GM23248 (cell line): ENCODE measurements at places on chromosomes 1 and 21. TPM values are rescaled to one million over a fixed set of nuclear protein-coding genes. Genes with fewer than 3 reads are reported as not detected.

TPTE gene
- not detected in 2 replicates for total RNA-seq

FOXO6 gene
- total RNA-seq = not detected in 2 replicates

IVL gene
- 0.76 and 1.1 TPM in 2 replicates for total RNA-seq

C1QTNF12 gene
- total RNA-seq = 0.38 and 3.1 TPM in 2 replicates

S1PR1 gene
- 42.6 and 44.3 TPM in 2 replicates for total RNA-seq

PDC gene
- 0.63 TPM in 1 of 2 replicates, not detected in the other for total RNA-seq

MAP10 gene
- 2.3 and 2.5 TPM in 2 replicates for total RNA-seq

PLA2G2A gene
- not detected in 2 replicates for total RNA-seq

CHIA gene
- total RNA-seq = not detected in 2 replicates

GRCh38 chr1:197463142-197463541, 195.1 kb downstream of the CRB1 start:
- no peak for DNase-seq

GRCh38 chr1:217674028-217674729, 43.0 kb downstream of the SPATA17 start:
- no peak for DNase-seq

DNA sequence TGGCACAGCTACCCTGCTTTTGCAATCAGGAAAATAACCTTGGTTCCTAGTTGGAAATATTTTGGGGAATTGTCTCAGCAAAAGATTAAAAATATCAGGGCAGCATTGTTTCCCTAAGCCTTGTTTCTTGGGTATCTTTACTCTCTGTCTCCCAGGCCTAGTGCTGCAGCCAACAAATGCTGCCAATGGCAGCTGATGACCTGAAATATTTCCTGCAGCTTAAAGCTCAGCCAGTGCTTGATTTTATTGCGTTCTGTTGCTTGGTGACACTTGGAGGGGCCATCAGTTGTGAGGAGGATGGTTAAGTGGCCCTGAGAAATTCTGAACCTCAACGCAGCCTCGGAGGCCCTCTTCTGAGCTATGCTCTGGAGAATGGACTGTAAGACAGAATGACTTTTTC, 59.4 kb upstream of the B3GALT5 start:
- DNase-seq = no peak

- peak; percentile 67 for DNase-seq
These were observed 47.8 kb downstream of the SKI start for GRCh38 chr1:2275796-2276536.

DNA sequence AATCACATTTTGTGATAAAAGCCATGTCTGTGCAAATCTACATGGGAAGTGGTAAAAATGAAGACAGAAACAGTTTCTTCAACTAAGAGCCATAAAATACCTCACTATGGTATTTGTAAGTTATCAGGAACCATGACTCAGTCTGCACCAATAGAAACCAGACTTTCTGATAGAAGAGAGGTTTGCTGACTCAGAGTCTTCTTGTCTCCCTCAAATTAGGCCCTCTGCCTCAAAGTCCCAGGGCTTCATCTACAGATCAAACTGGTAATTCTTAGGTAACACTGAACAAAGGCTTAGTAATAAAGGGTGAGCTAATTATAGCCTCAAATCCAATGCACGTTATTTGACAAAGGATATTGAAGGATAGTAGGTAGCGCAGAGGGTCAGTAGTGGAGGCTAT, 30.9 kb upstream of the SSX2IP start:
- peak; percentile 90 for DNase-seq

DNA sequence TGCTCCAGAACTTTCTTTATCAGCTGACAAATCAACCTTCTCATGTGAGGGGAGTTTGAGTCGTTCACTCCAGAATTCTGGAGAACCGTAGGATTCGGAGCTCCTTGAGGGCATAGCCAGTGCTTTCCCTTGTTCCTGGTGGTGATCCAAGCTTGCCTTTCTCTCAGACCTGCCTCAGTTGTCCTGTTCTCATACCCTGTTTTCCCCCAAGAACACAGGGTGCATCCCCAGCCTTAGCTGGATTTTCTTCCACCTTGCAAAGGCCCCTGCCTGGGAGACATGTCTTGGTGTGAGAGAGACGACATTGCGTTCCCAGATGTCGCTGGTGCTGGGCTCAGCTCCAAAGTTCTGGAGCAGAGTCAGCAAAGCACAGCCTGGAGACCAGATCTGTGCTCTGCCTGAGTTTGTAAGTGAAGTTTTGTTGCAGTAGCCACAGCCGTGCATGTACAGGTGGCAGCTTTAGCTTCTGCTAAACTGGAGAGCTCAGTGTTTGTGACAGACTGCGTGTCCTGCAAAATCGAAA, 40.0 kb downstream of the ABCG1 start:
- no peak for DNase-seq

DNA sequence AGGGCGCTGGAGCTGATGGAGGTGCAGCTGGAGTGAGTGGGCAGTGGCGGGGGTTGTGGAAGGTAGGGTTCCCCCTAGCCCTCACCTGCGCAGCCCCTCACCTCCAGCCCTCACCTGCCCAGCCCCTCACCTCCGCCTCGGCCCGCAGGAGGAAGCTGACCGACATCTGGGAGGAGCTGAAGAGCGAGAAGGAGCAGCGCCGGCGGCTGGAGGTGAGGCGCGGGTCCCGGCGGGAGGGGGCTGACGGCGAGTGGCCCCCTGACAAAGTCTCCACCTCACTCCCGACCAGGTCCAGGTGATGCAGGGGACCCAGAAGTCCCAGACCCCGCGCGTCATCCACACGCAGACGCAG, 2.7 kb downstream of the EVA1B start:
- no peak for DNase-seq

DNA sequence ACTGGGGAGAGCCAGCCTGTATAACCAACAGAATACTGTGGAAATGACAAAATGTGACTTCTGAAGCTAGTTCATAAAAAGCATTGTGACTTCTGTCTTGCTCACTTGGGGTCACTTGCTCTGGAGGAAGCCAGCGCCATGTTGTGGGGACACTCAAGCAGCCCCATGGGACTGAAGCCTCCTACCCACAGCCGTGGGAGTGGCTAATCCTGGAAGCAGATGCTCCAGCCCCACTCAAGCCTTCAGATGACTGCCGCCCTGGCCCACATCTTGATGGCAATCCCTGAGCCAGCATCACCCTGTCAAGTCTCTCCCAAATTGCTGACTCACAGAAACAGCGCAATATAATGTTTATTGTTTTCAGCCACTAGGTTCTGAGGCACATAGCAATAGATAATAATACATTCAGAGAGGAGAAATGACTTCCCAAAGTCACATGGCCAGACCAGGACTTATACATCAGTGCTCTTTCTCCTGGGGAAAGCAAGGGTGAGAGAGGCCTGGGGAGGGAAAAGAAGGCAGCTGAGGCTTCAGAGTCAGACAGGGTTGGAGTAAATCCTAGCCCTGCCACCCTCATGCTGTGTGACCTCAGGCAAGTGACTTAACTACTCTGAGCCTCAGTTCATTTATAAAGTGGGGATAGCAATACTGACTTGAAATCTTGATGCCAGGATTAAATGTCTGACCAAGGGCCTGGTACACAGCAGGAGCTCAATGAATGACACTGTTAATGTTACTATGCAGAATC, 5.0 kb upstream of the TNFRSF8 start:
- DNase-seq = no peak
